ENCODE measurements at places on chromosomes 3 and 15.

DNA sequence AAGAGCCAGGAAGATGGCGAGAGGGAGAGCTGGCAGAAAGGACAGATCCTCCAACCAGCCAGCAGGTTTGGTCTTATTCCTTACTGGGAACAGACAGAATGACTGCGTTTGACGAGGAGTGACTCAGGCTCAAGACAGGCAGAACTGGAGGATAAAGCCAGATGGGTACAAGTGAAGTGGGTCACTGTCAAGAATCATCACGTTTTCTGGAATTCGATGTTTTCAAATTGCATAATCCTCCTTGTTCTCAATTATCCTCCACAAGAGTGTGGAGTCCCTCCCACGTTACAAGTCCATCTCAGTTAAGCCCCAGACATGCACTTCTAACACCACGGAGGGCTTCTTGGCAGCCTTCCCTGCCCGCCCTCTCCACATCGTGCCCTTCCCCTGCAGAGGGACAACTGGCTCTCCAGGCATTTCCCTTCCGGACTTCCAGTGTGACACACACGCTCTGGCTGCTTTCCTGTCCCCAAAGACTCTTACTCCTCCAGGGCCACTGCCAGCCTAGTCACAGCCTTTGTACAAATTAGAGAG lies 183.1 kb downstream of the CHST2 start:
- no peak for DNase-seq

GRCh38 chr3:143824735-143825385 lies 23.4 kb downstream of the SLC9A9 start:
- DNase-seq, result no peak

GRCh38 chr3:70832089-70832833 lies 519.8 kb upstream of the MDFIC2 start:
- DNase-seq, result no peak

GRCh38 chr3:147472846-147473245 lies 63.7 kb downstream of the ZIC1 start:
- no peak for DNase-seq

DNA sequence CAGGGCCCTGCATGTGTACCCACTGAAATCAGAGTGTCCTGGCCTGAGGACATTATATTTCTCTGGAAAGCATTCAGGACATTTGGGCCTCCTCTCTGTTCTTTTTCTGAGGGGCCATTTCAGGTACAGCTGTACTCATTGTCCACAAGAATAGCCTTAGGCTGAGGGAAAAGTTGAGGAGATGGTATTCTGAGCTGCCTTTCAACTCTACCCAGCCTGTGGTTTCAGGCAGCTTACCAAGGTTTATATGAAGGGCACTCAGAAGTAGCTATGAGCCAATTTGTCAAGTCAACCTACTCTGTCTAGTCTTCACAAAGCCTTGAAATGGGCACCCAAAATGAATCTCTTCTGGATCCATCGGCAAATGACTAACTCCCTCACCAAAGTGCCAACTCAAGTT lies 9.4 kb downstream of the ATP13A4 start:
- DNase-seq, result no peak

- no peak for DNase-seq
Measured at GRCh38 chr15:88904257-88904623, 8.9 kb upstream of the HAPLN3 start.

- DNase-seq, result no peak
Measured at GRCh38 chr3:120853416-120853815, 54.6 kb upstream of the STXBP5L start.

GRCh38 chr3:52172262-52172757 lies 18.1 kb upstream of the POC1A start:
- no peak for DNase-seq

GRCh38 chr3:27311400-27311799 lies 57.8 kb downstream of the NEK10 start:
- peak; percentile 19 for DNase-seq

DNA sequence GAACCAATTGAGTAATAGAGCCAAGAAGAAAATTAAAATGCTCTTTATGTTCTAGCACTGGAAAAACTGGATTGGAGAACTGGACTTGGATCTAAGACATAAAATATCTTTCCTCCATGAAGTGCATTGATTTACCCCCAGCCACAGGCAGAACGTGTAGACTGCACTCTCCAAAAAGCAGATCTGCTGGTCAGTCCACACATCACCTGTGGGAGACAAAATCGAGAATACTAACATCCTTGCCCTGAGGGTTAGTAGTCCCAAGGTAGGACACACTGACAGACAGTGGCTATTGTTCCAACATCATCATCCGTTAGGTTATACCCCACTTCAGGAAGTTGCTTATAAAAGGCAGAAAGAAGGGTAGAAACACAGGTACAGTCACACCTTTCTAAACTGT lies 257.1 kb upstream of the STT3B start:
- DNase-seq, result no peak

- DNase-seq, result no peak
Measured at GRCh38 chr3:129021140-129021551, 20.0 kb downstream of the EFCC1 start.

DNA sequence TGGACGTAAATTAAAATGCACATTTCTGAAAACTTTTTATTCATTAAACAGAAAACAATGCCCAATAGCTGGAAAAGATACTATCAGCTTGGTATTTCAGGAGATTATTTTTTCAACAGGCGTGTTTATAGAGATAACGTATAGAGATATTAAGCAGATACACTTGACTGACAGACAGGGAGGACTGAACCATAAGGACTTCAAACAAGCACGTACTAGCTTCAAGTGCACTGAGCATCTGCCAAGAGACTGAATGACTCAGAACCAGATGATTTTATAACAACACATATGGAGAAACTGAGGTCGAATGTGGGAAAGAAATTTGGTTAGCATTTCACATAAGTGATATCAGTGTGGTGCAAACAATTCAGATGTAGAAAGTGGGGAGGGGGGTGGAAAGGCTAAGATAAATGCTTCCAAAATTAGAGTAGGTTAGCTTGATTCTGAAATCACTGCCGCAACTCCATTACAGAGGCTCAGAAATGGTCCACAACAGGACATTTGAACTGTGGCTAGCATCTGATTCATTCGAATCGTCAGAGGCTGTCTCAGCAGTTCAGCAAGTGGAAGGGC lies 103.5 kb downstream of the SEMA6D start:
- no peak for DNase-seq

DNA sequence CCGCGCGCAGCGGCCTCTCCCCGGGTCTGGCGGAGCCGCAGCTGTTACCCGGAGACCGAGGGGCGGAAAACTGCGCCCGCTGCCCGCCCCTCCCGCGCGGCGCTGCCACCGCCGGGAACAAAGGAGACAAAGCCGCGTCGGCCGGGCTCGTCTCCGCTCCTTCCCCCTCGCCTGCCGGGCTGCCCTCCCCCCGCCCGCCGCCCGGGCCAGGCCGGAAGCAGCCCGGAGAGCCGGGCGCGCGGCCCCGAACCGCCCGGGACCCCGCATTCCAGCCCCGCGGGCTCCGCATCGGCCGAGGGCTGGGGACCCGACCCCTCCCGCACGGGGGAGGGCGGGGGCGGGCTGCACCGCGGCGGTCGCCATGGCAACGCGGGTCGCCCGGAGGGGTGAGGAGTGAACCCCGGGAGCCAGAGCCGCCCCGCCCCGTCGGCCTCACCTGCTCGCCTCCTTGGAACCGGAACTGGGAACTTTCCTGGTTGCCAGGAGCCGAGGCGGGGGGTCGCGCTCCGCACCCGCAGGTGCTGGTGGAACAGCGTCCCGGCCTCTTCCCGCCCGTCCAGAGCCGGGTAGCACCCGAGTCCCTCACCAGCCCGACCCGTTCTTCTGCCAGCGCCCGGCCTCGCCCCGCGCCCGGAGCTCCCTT lies 448 bp downstream of the PLXNB1 start:
- DNase-seq, result peak; percentile 92
